ENCODE measurements at places on chromosomes 6 and 20.

DNA sequence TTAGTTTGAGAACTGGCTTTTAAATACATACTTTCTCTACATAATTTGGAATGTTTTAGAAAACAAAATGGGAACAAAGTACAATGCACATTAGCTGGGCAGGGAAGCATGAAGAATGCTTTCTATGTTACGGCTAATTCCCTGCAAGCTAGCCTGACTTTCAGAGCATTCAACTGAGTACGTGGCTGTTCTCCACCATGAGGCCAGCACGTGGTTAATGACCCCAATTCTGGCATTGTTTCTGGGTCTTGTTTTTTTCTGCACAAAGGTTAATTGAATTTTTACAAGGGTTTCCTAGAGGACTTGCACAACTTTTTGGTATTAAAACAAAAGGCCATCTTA lies 208.6 kb upstream of the AGPAT4 start:
- DNase-seq = no peak

DNA sequence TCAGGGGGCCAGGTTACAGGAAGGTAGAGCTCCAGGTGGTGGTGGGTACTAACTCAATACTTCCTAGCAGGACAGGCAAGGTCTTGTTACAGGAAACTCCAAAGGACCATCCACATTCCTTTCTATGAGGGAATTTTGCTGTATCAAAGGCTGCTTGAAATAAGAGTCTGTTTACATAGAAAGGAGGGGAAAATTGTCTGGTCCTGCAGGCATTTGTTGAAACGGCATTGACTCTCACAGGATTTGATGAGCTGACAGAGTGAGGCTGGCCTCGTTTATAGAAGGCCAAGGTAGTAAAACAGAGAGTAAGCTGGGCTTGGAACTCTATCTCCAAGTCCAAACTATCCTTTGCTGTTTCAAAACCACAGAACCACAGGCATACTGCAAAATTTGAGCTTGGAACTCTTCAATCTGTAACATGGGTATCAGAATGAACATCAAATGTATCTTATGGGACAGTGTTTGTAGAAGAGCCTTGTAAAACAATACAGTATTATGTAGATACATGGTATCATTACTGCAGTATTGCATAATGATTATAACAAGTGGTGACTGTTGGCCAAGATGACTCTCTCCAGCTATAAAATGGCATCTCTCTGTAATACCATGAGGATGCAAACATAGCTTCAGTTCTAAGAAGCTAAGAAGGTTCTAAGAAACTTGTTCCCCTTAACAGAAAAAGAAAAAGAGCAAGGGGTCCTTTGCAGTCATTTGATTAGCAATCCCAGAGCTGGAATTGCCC lies 61.5 kb downstream of the TRAM2 start:
- DNase-seq = no peak

- DNase-seq = no peak
Measured at GRCh38 chr20:46427384-46427783, 21.0 kb upstream of the ELMO2 start.

- no peak for DNase-seq
Measured at GRCh38 chr6:163192591-163192990, 221.9 kb upstream of the QKI start.

DNA sequence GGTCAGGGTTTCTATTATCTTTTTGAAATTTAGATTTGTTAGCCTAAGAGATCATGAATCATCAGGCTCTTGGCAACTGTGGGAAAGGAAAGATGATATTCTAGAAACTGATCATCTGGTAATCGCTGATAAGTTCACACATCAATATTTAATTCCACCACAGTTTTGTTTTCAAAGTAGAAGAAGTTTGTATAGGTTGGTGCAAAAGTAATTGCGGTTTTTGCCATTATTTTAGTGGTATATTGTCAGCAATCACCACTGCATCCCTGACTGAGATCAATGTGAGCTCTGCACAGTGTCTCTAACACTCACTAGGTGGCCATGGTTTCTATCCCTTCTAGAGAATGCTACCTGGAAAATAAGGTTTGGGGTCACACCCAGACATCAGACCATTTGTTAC lies 17.0 kb upstream of the PXDC1 start:
- no peak for DNase-seq

GRCh38 chr6:4907602-4908001 lies 96.2 kb downstream of the RPP40 start:
- no peak for DNase-seq

GRCh38 chr6:159212028-159212427 lies 42.8 kb downstream of the FNDC1 start:
- DNase-seq = no peak

GRCh38 chr6:108836061-108836460 lies 12.2 kb upstream of the ARMC2 start:
- DNase-seq = no peak

GRCh38 chr6:20167601-20168000 lies 44.7 kb downstream of the MBOAT1 start:
- DNase-seq = no peak

DNA sequence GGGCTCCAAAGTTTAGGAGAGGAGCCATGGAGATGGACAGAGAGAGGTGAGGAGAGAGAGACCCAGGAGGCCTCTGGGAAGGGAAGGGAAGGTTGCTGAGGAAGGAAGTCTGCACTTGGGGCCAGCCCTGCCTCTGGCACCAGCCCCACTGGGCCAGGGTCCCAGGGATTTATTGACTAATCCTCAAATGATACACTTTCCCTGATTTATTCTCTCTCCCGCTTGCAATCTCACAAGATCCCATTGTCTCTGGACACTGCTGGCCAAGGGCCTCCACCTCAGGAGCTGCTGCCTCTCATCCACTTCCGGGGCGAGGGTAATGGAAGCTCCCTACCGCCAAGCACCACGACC lies 43.6 kb upstream of the FOXP4 start:
- no peak for DNase-seq

DNA sequence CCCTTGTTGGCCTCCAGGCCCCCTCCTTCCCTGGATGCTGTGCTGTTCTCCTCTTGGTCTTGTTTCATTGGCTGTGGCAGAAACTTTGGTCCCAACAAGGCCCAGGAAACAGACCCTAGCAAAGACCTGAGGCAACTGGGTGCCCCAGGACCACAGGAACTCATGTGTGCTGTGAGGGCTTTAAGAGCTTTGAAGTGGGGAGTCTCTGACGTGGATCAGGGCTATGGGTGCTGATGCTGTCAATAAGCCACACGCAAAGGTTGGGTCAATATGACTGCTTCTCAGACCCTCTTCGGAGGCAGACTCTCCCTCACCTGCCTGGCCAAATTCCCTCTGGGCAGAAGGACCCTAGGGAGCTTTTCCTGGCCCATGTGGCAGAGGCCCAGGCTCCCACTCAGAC lies 91.5 kb upstream of the MLN start:
- no peak for DNase-seq

Measured in stimulated activated CD4-positive, alpha-beta T cell treated with anti-CD3 and anti-CD28 coated beads, Interleukin-4, amount 100 ng/mL, for 24 hours (primary cell).